Mucosa of gallbladder (tissue), 1 donor: ENCODE measurements at places on chromosomes 3 and 15.

DNA sequence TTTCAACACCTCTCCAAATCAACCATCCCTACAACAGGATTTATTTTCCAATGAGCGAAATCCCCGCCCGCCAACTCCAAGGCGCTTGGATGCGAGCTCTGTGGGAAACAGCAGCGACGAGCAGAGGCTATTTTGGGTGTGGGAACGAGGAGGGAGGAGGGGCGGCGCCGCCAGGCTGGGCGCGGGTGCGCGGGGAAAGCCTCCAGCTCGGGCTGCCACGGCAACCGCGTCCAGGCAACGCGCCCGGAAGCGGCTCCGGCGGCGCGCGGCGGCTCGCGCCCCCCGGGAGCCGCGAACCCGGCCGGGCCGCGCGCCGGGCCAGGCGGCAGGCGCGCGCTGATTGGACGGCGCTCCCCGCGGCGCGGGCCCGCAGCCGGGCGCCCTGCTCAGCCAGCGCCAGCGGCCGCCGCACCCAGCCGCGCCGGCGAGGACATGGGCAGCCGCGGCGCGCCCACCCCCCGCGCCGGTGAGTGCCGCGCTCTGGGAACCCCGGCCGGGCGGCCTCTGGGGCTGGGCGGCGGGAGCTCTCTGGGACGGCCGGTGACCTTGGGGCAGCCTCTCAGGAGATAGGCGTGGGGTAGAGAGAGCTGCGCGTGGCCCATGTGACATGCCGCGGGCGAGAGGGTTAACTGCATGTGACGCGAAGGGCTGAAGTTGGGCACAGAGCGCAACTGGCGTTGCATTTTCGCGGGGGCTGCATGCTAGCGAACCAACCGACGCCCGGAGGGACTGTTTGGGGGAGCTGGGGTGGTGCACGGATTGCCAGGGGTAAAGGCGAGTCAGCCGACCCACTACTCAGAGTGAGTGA lies at the start of gene FAM81A:
TSS of gene FAM81A (plus strand) at position 370 of the 808 bp plus-strand sequence. CDS start 20,441 bp downstream, outside the sequence.
- DNase-seq, result peak; percentile 76

DNA sequence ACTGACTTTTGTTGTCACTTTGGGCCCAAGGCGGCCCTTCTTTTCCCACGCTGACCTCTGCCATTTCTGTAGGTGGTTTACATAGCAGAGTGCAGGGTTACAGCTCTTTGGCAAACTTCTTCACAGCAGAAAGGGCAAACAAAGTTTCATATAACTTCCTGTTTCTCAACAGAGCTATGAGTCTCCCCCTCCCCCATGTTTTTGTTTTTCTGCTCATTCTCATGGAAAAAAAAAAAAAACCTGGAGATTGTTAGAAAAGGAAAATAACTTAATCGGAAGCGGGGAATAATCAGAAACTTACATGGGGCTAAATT lies 342.0 kb upstream of the NR2F2 start:
- DNase-seq, result no peak

DNA sequence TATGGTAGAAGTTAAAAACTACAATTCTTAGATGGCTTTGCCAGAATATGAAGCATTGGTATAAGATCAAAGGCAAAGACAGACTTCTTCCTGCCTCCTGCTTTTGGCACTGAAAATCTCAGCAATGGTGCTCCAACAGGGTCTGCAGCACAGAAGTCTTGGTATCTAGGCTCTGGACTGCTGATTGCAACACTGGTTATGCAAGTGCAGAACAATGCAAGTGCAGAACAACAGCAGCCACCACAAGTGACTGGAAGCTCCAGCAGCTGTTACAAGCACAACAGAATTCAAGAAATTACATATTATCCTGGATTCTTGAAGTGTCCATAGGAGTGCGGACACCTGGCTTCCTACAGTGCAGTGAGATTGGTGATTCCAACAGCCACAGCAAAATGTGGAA lies 33.7 kb downstream of the ZBTB20 start:
- DNase-seq, result no peak

- no peak for DNase-seq
Observed at GRCh38 chr15:66644000-66644787, 57.8 kb upstream of the SMAD6 start.
